Stimulated activated CD8-positive, alpha-beta memory T cell treated with anti-CD3 and anti-CD28 coated beads, Interleukin-15, amount 100 ng/mL, for 4 hours (primary cell): ENCODE measurements at places on chromosomes 5 and 9.

DNA sequence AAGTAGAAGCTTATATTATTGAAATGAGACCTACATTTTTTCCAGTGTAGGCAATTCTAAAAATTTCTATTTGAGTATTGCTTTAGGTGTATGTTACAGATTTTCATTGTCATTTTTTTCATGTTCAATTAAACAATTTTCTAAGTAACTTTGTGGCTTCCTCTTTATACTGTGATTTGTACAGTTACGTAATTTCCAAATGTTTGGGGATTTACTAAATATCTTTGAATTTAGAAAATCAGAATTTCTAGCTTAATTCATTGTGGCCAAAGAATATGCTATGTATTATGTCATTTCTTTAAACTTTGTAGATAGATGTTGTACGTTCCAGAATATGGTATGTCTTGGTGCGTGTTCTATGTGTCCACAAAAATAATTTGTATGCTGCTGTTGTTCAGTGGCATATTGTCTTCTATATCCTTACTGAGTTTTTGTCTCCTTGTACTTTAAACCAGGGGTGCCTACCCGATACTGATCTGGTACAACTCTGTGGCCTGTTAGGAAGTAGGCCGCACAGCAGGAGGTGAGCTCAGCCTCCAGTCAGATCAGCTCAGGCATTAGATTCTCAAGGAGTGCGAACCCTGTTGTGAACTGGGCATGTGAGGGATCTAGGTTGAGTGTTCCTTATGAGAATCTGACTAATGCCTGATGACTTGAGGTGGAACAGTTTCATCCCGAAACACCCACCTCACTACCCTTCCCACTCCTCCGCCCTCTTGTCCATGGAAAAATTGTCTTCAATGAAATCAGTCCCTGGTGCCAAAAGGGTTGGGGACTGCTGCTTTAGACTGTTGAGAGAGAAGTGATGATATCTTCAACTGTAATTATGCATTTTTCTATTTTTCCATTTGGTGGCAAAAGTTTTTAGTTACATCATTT is 63.5 kb downstream of the UBE2R2 start:
- DNase-seq = no peak

- no peak for DNase-seq
Measured at GRCh38 chr5:173515526-173515925, 100.9 kb downstream of the BOD1 start.

DNA sequence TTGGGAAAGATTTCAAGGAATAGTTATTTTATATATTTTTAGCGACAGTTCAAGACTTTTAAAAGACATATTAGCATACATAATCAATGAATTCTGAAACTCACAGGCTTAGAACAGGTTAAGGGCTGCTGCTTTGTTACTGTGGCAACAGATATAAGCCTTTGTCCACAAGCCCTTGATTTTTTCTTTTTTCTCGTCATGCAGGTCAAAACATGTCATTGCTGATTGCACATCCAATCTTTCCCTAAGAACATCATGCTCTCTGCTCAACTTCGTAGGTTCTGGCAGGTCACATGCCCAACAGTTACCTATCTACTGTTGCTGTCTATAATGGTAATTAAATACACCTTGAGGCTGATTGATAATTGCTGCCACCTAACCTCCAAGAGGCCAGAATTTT is 172.5 kb upstream of the PTPRD start:
- no peak for DNase-seq

GRCh38 chr5:54563083-54563761 is 45.7 kb downstream of the SNX18 start:
- DNase-seq = no peak

- no peak for DNase-seq
Measured at GRCh38 chr9:94932652-94933510, 206.4 kb downstream of the AOPEP start.

DNA sequence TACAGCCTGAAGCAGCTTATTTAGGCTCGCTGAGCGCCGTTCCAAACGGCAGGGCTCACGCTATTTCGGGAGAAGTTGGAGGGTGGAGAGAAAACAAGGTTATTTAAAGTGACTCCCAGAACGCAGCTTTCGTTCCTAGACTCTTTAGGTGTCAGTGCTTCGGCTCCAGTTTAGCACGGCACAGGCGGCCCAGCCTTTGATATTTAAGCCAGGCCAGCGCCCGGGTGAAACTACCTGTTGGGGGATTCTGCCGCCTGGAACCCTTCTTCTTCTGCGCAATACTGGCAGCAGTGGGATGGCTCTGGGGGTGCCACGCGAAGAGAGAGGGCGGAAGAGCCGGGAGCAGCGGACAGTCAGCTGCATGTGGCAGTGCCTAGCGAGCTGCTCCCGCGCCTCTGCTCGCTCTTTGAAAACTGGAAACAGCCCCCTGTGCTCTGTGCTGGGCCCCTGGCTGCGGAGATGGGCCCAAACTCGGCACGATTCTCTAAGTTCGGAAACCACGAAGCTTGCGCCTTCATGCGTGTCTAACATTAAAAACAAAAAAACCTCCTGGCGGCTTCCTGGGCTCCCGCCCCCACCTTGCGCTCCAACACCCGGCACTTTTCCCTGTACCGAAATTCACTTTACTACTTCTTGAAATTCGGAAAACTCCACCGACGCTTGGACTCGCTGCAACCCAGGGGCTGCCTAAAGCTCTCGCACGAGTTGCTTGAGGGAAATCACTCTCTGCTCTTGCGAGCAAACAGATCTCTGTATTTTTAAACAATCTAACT is 34.6 kb upstream of the NFIB start:
- no peak for DNase-seq
